Mucosa of descending colon (tissue), 3 donors: ENCODE measurements at places on chromosomes 4 and X.

- no peak for DNase-seq
These were observed 43.5 kb upstream of the HERC6 start for GRCh38 chr4:88335092-88335665.

- no peak for DNase-seq
These were observed 44.3 kb downstream of the RASGEF1B start for GRCh38 chr4:81427344-81427821.

DNA sequence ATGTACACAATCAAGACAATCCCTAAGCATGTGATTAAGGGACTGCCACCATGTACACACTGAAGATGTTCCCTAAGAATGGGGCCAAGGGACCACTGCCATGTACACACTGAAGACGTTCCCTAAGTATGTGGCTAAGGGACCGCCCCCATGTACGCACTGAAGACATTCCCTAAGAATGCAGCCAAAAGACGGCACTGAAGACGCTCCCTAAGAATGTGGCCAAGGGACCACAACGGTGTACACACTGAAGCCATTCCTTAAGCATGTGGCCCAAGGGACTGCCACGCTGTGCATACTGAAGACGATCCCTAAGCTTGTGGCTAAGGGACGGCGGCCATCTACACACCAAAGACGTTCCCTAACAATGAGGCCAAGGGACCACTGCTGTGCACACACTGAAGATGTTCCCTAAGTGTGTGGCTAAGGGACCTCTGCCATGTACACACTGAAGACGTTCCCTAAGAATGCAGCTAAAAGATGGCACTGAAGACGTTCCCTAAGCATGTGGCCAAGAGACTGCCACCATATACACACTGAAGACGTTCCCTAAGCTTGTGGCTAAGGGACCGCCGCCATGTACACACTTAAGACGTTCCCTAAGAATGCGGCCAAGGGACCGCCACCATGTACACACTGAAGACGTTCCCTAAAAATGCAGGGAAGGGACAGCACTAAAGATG lies 26.4 kb downstream of the DHRSX start:
- DNase-seq: no peak

- no peak for DNase-seq
These were observed 6.0 kb upstream of the IDS start for GRCh38 chrX:149511081-149511480.

DNA sequence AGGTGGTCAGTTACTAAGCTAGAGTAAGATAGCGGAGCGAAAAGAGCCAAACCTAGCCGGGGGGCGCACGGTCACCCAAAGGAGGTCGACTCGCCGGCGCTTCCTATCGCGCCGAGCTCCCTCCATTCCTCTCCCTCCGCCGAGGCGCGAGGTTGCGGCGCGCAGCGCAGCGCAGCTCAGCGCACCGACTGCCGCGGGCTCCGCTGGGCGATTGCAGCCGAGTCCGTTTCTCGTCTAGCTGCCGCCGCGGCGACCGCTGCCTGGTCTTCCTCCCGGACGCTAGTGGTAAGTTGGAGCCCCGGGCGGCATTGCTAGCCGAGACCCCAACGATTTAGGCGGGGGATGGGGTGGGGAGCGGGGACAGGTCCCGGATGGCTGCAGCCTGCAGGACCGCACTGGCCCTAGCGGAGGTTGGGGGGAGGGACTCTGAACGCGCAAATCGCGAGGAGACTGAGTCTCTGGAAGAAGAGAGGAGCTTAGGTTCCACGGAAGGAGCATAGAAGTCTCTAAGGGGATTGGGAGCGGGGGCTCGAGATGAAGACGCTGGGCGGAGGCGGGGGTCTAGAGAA lies 573 bp downstream of the HTR2C start:
- DNase-seq: no peak

DNA sequence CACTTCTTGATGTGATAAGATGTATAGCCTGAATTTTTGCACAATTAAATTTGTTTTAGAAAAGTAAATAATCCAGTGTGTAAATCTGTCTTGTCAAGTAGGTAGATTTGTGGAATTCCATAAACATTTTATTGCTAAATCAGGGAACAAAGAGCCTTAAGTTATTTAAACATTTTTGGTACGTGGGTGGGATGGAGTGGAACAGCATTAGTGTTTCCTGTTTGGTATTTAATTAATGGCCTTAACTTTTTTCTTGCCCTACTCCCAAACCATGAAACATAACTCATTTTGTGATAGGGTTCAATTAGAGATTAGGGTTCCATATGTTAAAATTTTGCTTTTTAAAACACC lies 5.1 kb downstream of the NUDT9 start:
- DNase-seq: no peak

- no peak for DNase-seq
These were observed 45.3 kb downstream of the EVC start for GRCh38 chr4:5756271-5756670.

- DNase-seq: no peak
These were observed 251.7 kb upstream of the ANKRD50 start for GRCh38 chr4:124964251-124964650.
